DMS79 (cell line): ENCODE measurements at places on chromosomes 6 and 20.

DNA sequence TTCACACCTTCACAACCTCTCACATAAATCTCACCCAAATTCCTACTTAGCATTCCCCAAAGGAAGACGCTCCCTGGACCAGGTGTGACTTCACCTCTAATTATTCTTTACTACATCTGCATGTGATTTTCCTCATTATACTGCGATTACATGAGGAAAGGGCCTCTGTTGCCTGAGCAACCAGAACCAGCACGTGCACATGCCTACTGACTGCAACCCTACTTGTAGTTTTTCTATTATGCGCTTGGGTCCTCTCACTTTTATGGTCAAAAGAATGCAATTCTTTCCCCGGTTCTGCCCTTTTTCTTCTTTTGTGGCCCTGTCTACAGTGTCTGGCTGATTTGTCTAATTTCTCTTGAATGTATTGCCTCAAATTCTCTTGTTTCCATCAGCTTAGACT, 20.4 kb upstream of the ANKEF1 start:
- no peak for DNase-seq

DNA sequence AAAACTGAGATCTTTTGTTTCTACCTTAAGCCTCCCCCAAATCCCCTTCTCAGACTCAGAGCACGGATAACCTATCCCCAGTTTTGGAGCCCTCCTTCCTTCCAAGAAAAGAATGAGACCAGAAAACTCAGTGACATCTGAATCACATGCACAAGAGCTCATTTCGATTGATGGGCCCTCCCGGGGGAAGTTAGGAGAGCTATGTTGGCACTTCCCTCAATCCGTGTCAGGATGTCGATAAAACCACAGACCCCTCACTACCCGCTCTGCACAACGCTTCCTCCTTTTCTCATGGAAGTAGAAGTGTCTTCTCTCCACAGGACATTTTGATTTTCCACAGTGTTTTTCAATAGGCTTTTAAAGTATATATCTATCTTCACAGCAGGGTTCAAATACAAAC, 332.4 kb downstream of the HACE1 start:
- DNase-seq, result no peak

- no peak for DNase-seq
Measured at GRCh38 chr6:115323001-115323400, 737.7 kb downstream of the FRK start.

- no peak for DNase-seq
Measured at GRCh38 chr6:136114661-136115060, 135.4 kb downstream of the MTFR2 start.

DNA sequence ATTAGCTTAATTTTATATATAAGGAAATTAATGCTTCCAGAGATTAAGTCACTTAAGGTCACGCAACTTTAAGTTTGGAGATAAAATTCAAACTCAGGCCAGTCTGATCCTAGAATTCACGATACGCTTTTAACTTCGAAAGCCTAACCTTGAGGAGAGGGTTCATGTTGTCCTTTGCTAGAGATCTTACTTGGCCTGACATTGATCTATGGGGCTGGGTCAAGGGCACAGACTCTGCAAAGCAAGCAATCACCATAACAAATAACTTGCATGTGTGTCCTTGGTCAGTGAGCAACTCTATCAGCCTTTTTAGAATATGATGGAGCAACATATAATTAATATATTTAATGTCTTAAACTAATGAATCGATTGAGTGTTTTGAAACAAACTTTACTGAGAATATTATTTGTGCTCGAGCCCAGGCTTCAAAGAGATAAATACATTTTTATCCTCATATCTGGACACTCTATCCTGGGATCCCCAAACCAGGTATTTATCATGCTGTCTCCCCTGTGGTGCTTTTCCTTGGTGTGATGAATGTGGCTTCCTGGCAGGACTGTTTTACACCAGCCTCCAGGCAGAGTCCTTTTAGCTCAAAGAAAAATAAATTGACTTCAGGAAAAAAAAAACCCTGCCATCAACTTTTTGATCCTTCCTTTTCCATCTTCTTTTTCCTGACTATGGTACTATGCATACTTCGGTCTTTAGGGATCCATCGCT, 29.1 kb downstream of the RPS12 start:
- no peak for DNase-seq

DNA sequence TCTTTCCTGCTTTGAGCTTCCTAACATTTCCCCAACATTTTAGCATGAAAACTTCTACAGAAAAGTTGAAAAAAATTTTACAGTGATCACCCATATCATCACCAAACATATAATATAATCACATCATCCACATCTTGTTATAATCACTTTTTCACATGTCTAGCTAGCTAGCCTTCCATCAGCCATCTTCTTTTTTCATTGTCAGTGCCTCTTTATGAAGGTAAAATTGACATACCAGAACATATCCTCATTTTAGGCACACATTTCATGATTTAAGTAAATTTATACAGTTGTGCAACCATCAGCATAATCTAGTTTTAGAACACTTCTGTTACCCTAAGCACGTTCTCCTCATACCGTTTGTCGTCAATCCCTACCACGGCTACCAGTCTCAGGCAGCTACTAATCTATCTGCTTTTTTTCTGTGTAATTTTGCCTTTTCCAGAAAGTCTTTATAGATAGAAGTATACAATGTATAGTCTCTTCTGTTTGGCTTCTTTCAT, 73.7 kb downstream of the VEGFA start:
- no peak for DNase-seq

DNA sequence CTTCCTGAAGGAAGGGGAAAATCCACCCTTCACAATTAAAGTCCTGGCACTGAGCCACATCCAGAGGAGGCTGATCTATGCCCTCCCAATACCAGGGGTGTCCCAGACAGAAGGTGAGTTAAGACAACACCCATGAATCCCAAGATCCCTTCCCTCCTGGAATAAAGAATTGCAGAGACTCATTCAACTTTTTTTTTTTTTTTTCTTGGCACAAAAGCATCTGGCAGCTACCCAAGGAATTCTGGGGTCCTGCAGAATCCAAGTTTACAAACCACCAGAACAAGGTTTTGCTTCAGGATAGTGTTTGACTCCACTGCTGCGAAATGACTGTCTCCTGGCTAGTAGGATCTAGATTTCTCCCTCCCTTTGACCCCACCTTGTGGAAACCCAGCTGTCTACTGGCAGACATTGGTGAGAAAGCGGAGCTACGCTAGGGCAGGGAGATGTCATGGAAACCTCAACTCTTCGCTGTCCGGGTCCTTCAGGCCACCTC, 37.4 kb downstream of the JAG1 start:
- no peak for DNase-seq

DNA sequence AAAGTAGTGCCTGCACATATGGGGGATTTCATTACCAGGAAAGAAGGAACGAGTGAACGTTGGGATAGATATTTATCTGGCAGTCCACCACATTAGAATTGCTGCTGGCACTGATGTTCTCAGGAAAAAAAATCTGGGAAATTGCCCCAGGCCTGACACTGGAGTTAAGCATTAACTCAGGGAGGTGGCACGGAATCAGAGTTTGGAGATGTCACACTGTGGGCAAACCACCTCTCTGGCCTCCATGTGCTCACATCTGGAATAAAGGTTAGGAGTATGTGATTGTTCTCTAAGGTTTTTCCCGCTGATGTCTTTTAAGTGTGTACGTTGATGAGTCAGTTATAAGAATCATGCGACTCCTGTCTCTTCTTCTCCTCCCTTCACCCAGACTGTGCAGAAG, 7.9 kb downstream of the TGM3 start:
- DNase-seq, result no peak

DNA sequence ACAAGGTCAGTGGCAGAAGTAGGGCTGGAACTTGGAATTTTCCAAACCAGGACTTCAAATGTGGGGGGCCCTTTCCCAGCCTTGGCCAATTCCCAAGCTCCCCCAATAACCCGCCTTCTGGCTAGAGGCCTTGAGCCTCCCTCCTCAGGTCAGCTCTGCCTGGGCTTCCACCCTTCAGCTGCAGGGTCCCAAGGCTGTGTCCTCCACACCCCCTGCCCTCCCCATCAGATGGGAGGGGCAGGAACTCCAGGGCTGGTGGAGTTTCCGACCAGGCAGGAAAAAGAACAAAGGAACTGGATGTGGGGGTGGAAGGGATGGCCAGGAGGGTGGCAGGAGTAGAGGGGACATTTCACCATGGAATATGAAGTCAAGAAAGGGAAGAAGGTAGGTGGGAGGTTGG, at the start of gene CCM2L:
CCM2L (plus strand) TSS at position 338 of the 400 bp plus-strand sequence; CDS start at position 355, 17 bp downstream.
- no peak for DNase-seq

DNA sequence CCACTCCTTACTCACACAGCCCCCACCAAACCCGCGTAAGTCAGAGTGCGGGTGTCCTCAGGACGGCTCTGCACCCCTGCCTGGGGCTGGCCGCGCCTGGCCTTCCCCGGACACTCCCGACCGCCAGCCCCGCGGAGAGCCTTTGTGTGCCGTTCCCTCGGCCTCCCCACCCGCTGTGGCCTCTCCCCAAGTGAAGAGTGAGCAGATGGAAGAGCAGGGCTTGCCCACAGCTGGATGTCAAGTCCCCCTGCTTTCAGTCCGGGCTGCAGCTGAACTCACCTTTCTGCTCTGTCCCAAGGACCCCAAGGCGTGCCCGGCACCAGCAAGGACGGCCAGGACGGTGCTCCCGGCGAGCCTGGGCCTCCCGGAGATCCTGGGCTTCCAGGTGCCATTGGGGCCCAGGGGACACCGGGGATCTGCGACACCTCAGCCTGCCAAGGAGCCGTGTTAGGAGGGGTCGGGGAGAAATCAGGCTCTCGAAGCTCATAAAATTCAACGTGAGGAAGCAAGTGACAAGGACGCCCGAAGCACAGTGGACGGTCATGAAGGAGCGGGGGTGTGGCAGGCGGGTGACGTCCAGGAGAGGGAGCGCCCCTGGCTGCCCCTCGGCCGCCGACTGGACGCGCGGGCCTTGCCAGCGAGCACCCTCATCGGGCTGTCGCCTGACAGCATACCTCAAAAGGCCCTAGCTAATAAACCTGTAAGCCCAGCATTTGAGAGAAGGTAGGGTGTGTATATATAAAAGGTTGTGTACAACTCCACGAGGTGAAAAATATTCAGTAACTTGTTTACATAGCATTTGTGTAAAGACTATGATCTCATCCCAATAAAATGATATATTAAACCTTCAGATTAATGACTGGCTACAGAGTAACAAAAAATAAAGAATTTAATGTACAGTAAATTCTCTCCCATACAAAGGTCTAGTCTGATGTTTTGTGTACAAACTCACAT, 21.1 kb downstream of the TCFL5 start:
- no peak for DNase-seq

- DNase-seq, result no peak
Measured at GRCh38 chr6:133809406-133809805, 79.5 kb upstream of the TCF21 start.

DNA sequence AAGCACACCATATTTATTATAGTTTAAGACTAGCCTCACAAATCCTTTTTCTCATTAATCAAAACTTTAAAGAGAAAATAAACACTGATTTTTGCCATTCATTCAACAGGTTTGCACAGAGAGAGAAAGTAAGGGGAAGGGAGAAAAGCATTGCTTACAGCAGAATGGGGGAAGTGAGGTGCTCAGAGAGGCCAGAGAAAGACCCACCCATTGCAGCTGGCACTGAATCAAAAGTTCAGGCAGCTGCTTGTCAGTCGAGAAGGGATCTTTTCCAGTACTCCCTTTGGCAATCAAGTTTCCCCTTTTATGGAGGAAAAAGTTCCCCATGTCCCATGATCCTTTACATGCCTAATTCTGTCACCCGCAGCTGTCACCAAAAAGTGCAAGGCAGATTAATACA, 8.0 kb upstream of the CRISP2 start:
- DNase-seq, result no peak

GRCh38 chr6:74044417-74045096, 348.6 kb downstream of the CD109 start:
- no peak for DNase-seq

DNA sequence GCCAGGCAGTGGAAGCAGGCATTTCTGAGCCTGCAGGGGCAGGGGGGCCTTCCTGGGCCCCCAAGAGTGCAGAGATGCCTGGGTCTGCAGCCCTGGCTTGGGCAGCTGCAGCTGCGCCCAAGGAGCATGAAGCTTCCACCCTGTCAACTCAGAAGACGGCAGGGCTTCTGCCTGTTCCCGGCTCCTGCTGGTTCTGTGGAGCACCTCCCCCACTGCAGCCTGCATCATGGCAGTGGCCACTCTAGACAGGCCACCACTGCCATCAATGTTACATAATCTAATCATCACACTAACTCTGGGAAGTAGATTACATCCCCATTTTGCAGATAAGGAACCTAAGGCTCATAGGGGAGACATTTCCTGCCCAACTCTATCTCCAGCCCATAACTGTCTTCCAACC, 21.1 kb upstream of the TOP1 start:
- DNase-seq, result no peak
